ENCODE measurements at places on chromosomes 16 and 17.
A peak's percentile ranks its signal among the peaks of the same experiment; 100 is the strongest.

DNA sequence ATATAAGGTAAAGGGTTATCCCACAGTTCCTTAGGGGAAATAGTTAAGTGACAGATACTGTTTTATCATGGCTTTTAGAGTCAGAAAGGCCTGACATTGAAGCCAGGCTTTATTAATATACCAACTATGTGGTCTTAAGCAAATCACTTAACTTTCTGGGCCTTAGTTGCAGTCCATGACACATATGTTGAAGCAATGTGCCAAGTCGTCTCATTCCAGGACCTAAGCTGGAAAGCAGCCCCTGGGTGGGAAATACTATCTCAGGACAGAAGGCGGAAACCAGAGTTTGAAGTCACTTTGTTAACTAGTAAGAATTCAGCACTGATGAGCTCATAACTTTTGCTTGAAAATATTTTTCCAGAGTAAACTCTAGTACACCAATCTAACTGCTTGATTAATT is 80.0 kb downstream of the USP32 start:
- no peak for DNase-seq

DNA sequence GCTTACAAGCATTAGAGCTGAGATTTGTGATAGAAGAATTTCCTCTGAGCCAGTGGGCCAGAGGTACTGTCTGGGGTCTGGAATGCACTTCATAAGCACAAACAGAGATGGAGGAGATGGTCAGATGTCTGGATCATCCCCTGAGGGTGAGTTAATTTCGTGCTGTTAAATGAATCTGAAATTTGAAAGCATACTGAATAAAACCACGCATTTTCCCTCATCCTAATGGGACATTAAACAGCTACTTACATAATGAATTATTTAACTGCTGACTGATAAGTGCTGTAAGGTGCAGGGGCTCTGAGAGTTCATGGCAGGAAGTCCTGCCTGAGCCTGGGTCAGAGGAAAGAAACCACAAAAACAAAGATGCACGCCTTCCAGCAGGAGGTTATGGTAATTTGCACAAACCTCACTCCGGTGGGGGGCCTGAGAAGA is 136.3 kb upstream of the XYLT1 start:
- no peak for DNase-seq

DNA sequence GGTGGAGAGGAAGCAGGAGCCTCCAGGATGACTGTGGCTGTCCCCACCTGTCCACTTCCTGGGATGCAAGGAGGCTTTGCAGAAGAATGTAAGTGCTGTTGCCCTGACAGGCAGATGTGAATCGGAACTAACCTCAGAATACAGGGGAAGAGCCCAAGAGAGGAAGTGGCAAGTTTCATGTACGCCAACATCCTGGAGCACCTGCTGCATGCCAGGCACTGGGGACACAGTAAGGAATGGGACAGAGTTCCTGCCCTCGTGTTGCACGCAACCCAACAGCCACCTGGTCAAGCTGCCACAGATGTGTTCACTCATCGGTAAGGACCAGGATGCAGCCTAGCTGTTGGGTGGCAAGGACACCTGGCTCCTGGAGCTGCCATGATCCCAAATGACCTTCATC is 98.6 kb upstream of the RPL38 start:
- no peak for DNase-seq

- DNase-seq, result peak; percentile 59
Observed at GRCh38 chr16:85554114-85554888, 58.8 kb upstream of the GSE1 start.

DNA sequence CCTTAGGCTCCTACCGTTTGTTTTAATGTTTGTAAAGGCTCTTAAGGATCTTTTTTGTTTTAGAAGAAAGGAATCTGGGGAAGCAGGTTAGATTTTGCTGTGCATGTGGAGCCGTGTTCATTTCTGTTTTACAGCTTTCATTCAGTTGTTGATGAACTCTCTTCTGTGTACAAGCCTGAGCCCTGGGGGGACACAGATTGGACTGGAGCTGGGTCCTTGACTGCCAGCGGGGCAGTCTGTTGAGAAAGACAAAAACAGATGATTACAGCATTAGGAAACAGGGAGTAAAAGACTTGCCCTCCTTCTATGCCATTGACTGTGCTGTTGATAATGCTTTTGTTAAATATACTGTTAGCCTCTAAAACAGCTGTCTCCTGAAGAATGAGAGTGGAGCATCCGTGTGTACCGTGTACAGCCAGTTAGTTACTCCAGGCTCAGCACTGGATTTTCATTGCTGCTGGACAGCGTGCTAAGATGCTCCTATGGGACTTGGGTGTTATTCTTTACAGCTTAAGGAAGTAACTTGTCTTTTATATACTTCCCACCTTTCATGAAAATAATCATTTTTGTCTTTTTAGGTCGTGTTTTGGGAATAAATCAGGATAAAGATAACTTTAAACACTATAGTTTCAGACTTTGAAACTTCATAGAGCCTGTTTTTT is 3.2 kb downstream of the MAP1LC3B start:
- no peak for DNase-seq

GRCh38 chr16:17162560-17162959 is 308.2 kb downstream of the XYLT1 start:
- DNase-seq, result no peak

DNA sequence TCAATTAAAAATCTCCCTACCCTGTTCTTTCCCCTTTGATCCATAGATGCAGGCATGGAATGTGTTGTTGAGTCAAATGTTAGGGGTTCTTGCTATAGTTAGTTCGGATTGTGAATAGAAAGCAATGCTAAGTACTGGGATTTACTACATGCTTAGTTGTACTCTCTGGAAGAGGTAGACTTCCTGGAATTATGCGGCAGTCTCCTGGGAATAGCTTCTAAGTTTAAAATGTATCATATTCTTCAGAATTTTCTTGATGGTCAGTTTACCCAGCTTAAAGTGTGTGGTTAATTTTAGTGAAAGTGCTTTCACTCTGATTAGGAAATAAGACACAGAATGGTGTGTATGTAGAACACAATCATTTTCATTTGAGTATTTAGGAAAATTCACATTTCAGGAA is 3.5 kb downstream of the CLTC start:
- DNase-seq, result no peak

DNA sequence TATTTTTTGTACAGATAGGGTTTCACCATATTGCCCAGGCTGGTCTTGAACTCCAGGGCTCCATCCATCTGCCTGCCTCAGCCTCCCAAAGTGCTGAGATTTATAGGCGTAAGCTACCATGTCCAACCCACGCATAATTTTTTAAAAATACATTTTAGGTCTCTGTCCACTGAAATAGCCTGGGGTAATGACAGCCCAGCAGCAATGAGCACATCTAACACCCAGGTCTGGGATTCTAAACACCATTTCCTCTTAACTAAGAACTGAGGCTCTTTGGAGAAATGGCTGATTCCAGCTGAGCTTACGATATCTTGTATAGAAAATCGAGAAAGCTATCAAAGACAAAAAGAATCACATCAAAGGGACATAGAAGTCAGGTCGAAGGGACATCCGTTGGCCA is 245.3 kb downstream of the PARN start:
- no peak for DNase-seq

DNA sequence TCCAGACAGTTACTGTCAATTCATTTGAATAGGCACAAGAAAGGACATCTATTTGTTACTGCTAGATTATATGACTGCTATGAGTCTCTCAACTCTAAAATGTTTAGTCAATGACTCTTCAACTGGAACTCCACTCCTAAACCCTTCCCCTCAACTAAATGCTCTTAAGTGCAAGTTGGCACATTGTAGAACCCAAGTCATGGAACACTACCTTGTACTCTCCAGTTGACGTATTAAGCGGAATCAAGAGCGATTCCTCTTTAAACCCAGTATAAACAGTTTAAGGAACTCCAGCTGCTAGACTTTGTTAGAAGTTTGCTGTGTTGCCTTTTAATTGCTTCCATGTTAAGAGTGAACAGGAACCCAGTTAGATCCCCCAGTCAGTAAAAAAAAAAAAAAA is 44.6 kb downstream of the STH start:
- DNase-seq, result no peak

DNA sequence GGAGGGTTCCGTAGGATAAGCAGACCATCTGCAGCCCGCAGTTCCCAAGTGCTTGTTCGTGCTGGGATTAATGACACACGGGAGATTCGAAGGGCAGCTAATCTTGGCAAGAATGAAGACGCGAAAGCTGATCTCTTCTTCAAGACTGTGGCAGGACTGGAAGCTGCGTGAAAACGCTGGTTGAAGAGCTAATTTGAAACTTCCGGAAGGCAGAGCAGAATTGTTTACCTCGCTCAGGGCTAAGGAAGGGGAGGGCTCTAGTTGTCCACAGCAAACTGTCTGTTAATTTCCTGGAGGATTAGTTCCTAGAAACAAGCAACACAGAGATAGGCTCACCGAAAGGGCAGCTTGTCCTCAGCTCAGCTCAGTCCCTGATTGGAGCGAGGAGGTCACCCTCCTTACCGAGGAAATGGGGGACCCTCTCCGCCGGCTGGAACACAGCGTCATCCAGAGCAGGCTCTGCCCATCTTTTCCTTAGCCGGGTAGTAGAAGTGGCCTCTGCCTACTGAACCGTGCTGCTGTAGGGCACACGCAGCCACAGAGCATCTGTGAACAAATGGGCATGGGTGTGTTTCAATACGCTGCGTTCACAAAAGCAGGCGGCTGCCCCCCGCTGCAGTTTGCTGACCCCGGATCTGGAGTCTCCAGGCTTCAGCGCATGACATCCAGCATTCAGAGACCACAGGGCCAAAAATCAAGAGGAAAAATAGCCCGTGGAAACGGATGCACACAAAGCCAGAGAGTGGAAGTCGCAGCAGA is 16.7 kb upstream of the BAIAP2 start:
- DNase-seq, result no peak

- DNase-seq, result no peak
Observed at GRCh38 chr17:6936370-6937028, 59.4 kb upstream of the ALOX12 start.

GRCh38 chr16:10314811-10315210 is 71.0 kb upstream of the ATF7IP2 start:
- no peak for DNase-seq

DNA sequence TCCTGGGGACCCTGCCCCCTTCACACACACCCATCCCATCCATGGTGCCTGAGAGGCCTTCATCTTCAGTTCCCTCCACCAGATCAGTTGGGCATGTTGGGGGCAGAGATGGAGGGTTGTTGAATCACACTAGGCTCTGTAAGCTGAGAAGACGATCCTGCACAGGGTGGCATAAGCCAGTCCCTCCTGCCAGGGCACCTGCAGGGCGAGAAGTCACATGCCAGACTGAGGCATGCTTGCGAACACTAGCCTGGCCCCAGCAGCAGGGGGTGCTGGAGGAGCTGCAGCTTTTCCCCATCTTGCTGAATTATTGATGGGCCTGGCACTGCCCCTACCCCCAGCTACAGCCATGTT is 6.1 kb upstream of the TBX2 start:
- DNase-seq, result no peak

DNA sequence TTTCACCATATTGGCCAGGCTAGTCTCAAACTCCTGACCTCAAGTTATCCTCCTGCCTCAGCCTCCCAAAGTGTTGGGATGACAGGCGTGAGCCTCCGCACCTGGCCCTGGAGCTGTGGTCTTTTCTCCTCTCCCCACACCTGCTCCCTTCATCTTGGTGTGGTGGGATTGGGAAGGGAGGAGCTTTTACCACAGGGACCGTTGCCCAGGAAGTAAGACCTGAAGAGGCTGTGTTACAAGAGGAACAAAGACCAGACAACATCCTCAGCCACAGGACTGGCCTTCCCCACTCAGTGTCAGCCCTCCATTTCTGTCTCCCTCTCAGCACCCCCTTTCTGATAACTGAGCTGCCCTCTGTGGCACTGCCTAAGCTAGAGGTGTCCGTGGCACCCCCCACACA is 9.4 kb upstream of the C17orf113 start:
- DNase-seq, result no peak

- peak; percentile 60 for DNase-seq
Observed at GRCh38 chr17:38676706-38677504, 2.1 kb upstream of the EPOP start.

DNA sequence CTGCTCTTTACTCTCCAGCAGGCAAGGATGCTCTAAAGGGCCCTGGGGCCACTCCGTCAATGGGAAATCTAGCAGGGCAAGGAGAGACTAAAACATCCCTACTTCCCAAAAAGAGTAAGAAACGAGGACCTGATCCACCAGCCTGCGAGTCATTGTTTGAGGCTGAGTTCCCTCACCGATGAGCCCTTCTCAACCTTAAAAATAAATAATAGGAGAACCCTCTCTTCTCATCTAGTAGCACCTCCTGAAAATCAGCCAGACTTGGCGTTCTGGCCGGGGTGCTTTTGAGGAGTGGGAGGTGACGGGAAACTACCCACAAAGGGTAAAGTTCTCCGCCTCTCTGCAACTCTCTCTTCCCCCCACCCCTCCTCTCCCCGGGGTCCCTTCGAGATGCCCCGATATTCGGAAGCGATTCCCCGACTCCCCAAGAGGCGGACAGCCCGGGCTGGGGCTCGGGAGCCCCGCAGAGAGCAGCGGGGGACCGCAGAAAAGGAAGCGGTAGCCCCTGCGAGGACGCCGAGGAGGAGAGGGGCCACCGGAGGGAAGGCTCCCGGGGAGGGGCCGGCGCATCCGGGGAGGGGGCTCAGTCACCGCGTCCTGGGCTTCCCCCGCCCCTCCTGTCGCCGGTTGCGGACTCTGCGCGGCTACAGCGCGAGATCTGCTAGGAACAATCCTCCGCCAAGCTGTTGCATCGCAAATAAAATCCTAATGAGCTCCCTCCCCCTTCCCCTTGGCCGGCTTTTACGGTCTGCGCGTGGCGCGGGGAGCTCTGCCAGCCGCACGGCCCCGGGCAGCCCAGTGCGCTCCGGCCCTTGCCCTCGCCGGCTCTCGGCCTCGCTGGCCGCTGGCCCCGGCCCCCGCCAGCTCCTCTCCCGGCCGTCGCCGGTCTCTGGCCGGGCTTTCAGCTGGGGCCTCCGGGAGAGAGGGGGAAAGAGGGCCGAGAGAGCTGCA is 1.3 kb downstream of the HOXB9 start:
- DNase-seq, result peak; percentile 36

DNA sequence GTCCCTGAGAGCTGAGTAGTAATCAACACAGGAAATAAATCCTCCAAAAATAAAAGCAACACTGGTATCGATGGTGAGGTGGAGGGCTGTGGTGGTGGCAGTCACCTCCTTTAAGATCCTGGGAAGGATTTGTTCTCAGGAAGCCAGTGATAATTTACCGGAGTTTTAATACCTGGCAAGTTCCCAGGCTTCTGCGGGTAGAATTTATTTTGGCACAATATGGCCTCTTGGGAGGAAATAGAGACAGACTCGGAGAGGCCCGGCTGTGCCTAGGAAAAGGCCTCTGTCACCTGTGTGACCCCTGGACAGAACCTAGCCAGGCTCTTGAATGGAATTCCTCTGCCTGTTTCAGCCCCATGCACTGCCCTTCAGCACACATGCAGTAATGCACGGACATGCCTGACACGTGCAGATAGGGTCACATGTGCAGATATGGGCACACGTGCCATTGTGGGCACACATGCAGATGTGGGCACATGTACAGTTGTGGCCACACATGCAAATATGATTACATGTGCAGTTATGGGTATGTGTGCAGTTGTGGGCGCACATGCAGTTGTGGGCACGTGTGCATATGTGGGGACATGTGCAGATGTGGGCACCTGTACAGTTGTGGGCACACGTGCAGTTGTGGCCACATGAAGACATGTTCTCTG is 33.5 kb downstream of the MGAT5B start:
- DNase-seq, result no peak

Measured in NCI-H1105 treated with DMSO at 0.1 percent for 48 hours (cell line).